Left hindlimb (tissue), 1 donor: ENCODE measurements at places on chromosomes 12 and 14.

DNA sequence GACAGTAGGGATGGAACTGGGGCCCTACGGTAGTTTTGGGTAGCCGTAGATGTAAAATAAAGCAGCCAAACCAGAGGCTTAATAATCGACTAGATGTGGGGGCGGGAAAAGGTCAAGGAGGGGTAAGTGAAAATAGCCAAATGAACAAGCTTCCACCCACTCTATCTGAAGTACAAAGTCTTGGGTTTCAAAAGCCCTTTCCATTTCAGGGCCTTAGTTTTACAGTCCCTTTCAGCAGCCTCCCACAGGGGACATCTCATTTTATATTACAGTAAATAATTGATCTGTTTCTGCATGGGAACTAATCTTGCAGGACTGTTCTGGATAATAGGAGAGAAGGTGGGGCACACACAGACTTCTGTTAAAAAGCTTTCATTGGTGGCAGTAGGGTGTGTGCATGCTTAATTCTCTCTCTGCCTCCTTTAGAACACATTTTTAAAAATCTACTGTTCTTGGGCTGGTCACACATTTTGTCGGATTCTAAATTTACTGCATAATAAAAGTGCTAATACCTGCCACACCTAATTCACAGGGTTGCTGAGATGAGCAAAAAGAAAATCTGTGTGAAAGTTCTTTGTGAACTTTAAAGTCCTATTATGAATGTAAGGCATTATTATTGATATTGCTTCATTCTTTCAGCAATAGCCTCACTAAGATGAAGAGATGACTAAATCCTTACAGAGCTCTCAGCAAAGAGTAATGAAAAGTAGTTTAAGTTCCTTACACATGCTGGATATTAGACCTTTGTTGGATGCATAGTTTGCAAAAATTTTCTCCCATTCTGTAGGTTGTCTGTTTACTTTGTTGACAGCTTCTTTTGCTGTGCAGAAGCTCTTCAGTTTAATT is 104.6 kb downstream of the ITPR2 start:
- DNase-seq, result no peak

GRCh38 chr12:114733919-114734318 is 49.9 kb upstream of the TBX3 start:
- no peak for DNase-seq

- DNase-seq, result no peak
These were observed 67.2 kb downstream of the WSCD2 start for GRCh38 chr12:108196319-108196718.

GRCh38 chr12:93429448-93429847 is 12.3 kb downstream of the UBE2N start:
- DNase-seq, result no peak

DNA sequence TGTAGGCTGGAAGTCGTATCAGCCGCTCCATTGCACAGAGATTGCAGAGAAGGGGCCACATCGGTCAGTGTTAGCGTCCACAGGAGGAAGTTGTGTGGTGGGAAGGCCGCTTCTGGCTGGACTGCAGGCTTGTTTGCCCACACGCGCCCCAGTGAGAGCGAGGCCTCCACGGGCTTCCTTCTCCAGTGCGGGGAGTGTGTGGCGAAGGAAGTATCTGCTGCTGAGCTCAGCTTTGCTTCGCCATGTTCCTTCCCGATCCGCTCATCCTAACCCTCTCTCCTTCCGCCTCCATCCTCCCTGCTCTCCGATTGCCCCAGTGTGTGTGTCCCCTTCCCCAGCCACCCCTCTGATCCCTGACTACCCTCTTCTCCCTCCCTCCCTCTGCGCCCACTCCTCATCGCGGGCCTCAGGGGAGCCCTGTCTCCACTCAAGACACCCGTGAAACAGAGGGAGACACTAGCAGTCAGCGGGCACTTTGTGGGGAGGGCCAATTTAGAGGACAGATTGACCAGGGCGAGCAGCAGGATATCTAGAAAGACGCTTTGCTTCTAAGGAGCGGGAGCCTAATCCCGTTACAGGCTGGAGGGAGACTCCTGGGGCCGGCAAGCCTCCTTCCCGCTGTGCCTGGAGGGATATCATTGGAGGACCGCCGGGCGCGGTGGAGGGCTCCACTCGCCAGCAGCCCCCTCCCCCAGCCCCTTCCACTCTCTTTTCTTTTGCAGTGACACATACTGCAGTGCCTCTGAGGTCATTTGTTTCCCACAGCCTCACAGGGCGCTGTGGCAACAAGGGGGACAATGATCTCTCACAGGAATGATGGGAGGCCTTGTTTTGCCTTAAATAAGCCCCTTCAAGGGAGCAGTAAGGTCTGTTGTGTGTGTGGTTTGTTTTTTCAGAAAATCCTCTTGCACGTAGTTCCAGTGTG is 428.8 kb downstream of the ZFP36L1 start:
- DNase-seq, result peak; percentile 79

DNA sequence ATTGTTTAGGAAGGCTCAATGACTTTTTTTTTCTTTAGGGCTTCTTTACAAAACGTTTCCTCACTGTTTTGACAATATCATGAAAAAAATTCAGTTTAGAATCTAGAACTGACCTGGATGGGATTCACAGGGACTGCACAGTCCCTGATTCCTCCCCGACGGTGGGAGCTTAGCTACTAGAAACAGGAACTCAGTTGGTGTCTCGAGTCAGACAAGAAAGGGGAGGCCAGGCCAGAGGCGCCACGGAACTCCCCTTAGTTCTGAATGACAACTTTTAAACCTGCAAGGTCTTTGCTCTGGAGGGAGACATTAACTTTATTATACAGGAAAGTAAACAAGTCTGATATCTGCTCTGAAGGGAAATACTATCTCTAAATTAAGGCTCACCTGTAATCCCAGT is 45.4 kb upstream of the SRP54 start:
- no peak for DNase-seq

DNA sequence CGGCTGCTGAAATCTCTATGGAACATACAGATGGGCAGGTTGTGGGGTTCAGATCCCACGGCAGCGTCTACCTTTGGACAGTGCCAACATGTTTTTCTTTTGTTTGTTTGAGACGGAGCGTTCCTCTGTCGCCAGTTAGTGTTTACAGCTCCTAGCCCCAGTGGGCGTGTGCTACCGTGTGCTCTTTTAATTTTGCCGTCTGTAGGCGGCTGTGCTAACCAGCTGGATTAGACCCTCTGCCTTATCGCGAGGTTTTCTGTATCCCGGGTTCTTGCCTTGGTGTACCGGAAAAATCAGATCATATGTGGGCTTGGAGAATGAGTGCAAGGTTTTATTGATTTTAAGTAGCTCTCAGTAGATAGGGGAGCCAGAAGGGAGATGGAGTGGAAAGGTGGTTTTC is 9.8 kb upstream of the GALNT6 start:
- DNase-seq, result no peak

DNA sequence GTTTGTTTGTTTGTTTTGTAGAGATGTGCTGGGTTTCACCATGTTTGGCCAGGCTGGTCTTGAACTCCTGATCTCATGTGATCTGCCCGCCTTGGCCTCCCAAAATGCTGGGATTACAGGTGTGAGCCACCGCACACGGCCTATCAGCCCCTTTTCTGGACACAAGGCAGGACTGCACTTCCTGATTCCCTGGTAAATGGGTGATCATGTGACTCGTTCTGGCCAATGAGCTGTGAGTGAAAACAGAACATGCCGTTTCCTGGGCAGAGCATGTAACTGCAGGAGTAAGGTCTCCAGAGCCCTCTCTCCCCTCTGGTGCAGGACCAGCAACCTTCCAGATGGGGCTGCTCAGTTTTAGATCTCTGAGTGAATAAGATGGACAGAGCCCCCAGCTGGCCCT is 92.7 kb downstream of the ITPK1 start:
- no peak for DNase-seq

GRCh38 chr12:12946686-12947355 is 5.1 kb downstream of the GPRC5D start:
- no peak for DNase-seq

GRCh38 chr12:52178443-52178842 is 13.4 kb downstream of the KRT80 start:
- no peak for DNase-seq

- DNase-seq, result no peak
These were observed 35.0 kb upstream of the DICER1 start for GRCh38 chr14:95192311-95192710.

DNA sequence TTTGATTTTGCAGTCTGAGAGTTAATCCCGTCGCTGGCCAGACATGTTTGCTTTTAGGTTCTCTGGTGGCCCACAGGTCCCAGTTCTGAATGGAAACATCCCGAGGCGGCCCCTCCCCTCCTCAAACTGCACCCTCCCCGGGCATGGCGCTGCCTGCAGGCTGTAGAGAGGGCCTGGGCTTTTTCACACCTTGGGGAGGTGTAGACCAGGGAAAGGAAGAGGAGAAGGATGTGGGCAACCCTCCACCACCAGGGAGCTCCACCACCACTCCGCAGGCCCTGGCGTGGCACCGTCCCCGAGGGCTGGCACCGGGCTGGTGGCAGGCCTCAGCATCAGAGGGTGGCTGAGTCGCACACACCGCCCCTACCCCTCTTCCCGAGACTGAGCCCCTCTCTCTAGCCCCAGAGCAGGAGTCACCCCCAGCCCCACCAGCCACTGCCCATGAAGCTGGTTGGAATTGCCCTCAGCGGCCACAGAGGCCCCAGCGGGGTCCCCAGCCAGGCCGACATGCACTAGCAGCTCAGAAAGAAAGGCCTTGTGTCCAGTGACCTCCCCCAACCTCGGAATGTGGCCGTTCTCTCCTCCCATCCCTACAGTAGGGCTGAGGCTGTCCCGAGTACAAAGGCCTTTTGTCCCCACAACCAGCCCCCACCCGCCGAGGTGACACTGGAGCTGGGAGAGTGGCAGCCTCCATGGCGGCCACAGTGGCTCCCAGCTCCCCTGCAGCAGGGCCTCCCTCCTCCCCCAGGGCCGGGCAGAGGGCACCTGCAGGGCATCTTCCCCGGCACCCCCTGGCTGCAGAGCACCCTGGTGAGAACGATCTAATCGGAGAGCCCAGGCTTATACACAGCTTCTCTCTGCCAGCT is 23.5 kb upstream of the INF2 start:
- DNase-seq, result peak; percentile 59

DNA sequence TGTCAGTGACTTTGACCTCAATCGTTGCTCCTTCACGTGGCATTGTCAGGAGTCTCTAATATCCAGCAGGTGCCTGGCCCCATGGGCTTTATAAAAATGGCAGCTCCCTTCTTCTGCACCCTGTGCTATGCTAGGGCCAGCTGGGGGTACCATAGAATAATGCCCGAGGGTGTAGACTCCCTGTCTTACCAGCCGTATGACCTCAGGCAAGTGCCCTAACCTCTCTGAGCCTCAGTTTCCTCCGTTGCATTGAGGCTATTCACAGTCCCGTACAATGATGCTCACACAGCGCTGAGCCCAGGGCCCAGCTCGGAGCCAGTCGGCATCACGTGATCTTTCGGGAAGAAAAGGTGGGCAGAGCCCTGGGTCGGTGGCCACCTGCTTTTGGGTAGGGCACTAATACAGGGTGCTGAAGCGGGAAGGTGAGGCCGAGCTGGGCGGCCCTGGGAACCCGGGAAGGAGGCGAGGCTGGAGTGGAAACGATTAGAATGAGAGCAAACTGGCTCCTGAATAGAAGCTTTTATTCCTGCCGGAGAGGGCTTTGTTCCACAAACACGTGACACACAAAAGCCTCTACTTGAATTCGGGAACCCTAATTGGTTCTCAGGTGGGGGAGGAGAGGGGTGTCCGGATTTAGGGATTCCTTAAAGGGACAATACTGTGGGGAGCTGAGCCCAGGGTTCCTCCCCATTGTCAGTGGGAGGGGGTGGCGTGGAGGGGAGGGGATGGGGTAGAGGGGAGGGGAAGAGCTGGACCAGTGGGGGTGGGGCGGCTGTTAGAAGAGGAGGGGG is 19.9 kb upstream of the MSI1 start:
- DNase-seq, result no peak

DNA sequence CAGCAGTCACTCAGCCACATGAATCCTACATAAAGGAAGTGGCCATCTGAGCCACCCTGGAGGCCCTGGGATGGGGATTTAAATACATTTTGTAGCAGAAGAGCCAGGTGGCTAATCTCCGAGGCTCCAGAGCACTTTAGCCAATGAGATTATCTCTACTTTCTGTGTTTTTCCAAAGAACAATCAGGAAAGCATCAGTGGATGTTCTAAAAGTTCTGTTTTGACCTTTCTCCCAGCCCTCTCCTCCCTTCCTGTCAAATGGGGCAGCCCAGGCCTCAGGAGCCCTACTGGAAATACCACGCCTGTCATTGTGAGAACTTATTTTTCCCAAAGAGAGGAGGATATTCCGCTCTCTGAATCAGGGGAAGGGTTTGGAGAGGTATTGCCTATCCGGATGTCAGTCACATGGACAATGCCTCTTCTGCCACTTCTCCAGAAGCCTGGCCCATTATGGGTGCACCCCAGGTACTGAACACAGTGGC is 336.8 kb upstream of the FKBP4 start:
- no peak for DNase-seq

DNA sequence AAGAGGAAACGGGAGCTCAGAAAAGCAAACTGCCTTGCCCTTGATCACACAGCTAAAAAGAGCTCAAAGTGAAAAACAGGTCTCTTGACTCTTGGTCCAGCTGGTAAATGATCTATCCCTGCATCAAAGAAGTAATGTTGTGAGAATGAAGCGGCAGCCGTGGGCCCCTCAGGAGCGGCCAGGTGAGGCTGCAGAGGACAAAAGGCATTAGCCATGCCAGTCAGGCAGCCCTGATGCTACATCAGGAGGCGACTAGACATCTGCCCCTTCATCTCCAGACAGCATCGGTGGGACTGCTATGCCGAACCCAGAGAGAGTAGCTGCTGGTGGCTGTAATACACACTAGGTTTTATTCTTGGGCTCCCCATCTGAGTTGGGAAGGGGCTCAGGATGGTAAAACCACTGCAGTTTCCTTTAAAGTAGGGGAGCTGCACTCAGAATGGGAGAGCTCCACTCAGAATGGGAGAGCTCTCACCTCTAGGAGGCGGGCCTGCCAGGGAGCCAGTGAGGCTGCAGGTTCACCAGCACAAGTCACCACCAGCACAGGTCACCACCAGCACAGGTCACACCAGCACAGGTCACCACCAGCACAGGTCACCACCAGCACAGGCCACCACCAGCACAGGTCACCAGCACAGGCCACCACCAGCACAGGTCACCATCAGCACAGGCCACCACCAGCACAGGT is 120.1 kb downstream of the TSPAN9 start:
- peak; percentile 13 for DNase-seq

GRCh38 chr12:93174048-93174447 is 203.7 kb upstream of the NUDT4 start:
- no peak for DNase-seq

GRCh38 chr12:83864054-83864453 is 1048.5 kb downstream of the SLC6A15 start:
- no peak for DNase-seq

DNA sequence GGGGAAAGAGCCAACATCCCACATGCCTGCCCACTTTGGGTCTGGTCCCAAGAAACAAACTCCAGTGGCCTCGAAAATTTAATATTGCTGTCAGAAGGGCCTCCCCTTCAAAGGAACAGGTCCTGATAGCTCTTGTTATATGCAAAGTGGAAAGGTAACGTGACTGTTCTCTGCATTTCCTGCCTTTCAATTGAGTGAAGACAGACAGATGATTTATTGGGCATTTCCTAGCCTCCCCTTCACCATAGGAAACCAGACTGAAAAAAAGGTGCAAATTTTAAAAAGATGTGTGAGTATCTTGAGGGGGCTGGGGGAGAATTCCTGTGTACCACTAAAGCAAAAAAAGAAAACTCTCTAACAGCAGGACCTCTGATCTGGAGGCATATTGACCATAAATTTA is 235.2 kb downstream of the ZFP36L1 start:
- no peak for DNase-seq
